ENCODE measurements at places on chromosomes 16 and 17. TPM values are rescaled to one million over a fixed set of nuclear protein-coding genes. Genes with fewer than 3 reads are reported as not detected.

GRCh38 chr17:2042390-2042847, 597 bp downstream of the OVCA2 start:
- DNase-seq = no peak

DNA sequence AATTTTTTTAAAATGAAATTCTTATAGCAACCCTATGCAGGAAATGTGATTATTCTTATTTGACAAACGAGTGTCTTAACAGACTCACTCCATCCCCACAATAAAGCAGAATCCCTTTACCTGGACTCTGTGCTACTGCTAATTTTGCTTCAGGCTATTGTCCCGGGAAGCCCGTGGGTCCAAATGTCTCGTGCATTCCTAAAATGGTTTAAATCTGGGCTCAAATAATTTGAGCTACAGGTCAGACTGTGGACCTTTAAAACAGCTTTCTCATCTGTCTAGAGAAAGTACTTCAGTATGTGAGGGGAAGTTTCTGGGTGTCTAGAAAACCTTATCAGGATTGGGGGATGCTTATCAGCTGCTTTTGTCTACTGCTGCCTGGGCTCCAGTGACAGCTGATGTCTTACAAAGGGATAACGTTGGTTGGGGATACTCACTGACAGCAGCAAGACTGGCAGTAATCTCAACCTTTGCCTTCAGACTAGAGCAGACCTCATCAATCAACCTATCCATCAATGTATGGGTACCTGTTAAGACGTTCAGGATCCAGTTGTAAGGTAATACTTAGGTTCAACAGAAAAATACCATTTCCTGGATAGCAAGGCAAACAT, 197.9 kb upstream of the CDH11 start:
- no peak for DNase-seq

IGFALS gene
- 0.48 TPM for total RNA-seq

GPR139 gene
- not detected for total RNA-seq

DNA sequence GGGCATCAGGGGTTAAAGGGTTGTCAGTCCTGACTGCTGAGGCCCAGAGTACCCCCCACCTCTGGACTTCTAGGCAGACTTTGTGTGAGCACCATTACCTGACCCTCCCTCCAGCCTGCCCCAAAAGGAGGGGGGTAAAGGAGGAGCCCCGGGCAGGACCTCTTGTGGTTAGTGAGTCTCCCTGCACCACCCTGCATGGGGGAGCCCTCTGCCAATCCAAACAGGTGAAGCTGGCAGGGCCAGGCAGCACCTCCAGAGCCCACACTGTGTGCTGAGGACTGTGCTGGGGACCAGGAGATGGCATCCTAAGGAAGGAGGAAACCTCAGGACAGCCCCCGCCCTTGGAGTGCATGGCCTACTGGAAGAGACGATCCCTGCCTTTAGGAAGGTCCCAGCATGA, 2.6 kb upstream of the KRT14 start:
- no peak for DNase-seq

WFIKKN2 gene
- not detected for total RNA-seq

TBC1D3K gene
- not detected for total RNA-seq

HERPUD1 gene
- 153 TPM for total RNA-seq

ADGRG3 gene
- 2.2 TPM for total RNA-seq

GRCh38 chr17:27540318-27541101, 84.3 kb downstream of the KSR1 start:
- peak; percentile 85 for DNase-seq

GRCh38 chr16:84175350-84176081, 11.3 kb downstream of the TAF1C start:
- DNase-seq = peak; percentile 58

- DNase-seq = no peak
Measured at GRCh38 chr16:856101-856500, 55.6 kb upstream of the GNG13 start.

GRCh38 chr17:52885882-52886281, 727.4 kb upstream of the CA10 start:
- DNase-seq = no peak

GRCh38 chr16:58196898-58197313, 1.0 kb downstream of the CSNK2A2 start:
- DNase-seq = no peak

LLGL2 gene
- 326 TPM for total RNA-seq

GRCh38 chr17:62193249-62193648, 128.2 kb upstream of the MED13 start:
- no peak for DNase-seq

DNA sequence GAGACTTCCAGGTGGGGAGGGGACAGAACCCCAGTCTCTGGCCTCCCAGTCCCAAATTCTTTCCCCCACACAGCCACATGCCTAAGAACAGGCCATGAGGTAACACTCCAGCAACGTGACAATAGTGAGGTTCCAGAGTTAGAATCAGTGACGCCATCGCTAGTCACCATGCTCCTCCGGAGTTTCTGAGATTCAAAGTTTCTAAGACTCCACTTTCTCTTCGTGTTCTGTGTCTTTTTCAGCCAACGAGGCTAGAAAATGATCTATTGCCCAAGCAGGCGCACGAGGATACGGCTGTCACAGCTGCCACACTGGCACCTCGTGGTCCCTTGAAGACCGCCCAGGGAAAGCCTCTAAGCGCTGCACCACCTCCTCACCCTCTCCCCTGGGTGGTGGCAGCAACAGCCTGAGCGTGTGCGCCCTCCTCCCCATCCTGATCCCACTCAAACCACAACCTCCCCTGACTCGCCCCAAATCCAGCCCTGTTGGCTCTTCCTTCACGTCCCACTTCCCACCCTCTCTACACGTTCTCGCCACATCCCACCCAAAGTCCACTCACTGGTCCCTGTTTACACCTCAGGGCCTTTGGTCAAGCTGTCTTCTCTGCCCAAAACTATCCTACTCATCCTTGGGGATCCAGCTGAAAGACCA, 1.0 kb downstream of the MCRIP1 start:
- no peak for DNase-seq
